ENCODE measurements at places on chromosomes 5 and 9. TPM values are rescaled to one million over a fixed set of nuclear protein-coding genes. Genes with fewer than 3 reads are reported as not detected.

GRCh38 chr9:125337236-125337635, 75.6 kb downstream of the GAPVD1 start:
- no peaks in the 10 kb centered on the region for H3K4me1 ChIP-seq
- no peak overlapping the region for H3K4me3 ChIP-seq

GRCh38 chr5:36724467-36725332, 118.3 kb downstream of the SLC1A3 start:
- H3K4me3 ChIP-seq: no peak overlapping the region

GRCh38 chr9:1505489-1505888, 455.3 kb downstream of the DMRT2 start:
- H3K27me3 ChIP-seq: no peaks in the 10 kb centered on the region
- H3K4me3 ChIP-seq: no peak overlapping the region
- H3K36me3 ChIP-seq: no peaks in the 10 kb centered on the region
- DNase-seq: no peak

DNA sequence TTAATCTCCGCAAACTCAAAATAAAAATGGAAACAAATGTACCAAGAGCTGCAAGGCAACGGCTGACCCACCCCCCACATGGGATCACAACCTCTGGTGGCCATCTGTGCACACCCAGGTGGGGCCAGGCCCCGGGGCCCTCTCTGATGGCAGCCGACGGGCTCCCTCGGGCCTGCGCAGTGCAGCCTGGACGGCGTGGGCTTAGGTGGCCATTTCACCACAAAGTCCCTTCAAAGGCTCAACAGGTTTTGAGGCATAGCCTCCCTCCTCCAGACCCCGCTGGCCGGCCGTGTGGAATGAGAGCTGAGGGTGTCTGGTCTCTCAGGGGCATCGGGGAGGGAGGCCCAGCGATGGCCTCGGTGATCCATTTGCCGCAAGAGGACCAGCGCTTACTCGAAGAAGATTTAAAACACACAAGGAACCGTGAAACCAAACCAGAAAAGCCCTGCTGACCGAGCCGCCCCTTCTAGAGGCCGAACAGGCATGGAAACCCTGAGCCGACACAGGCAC, 42.7 kb upstream of the CEP72 start:
- DNase-seq: no peak
- H3K36me3 ChIP-seq: no peaks in the 10 kb centered on the region
- H3K27ac ChIP-seq: no peak overlapping the region
- H3K4me3 ChIP-seq: no peak overlapping the region

The STC2 gene
- 110 TPM for total RNA-seq

The CRAT gene
- total RNA-seq: 33.6 TPM

The SLC9A3 gene
- total RNA-seq: 0.51 TPM

The FANCC gene
- total RNA-seq: 8.9 TPM

The SMC5 gene
- 29.2 TPM for total RNA-seq

All from fibroblast of lung (primary cell).